NCI-H748 treated with DMSO at 0.1 percent for 48 hours (cell line): ENCODE measurements at places on chromosomes 6 and 20.

DNA sequence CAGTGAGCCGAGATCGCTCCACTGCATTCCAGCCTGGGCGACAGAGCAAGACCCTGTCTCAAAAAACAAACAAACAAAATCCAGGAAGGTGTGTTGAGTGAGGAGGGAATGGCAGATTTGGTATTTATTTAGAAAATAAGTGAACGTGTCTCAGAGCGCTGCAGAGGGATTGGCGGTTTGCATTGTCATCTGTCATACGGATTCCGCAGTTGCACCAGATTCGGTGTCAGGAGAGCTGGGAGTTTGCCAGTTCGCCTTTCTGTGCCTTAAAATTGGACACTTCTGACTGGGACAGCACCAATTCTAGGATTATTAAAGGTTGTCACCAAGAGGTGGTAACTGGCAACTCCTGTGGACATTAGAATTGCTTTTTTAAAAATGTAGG, 912 bp downstream of the SNRNP48 start:
- DNase-seq = no peak

GRCh38 chr6:167501831-167502385, 177.0 kb downstream of the TTLL2 start:
- DNase-seq = no peak

GRCh38 chr6:47044397-47044796, 2.3 kb upstream of the ADGRF1 start:
- no peak for DNase-seq

- DNase-seq = no peak
Observed at GRCh38 chr20:53984356-53985149, 85.8 kb downstream of the BCAS1 start.

GRCh38 chr6:17144016-17144415, 42.2 kb downstream of the STMND1 start:
- no peak for DNase-seq

DNA sequence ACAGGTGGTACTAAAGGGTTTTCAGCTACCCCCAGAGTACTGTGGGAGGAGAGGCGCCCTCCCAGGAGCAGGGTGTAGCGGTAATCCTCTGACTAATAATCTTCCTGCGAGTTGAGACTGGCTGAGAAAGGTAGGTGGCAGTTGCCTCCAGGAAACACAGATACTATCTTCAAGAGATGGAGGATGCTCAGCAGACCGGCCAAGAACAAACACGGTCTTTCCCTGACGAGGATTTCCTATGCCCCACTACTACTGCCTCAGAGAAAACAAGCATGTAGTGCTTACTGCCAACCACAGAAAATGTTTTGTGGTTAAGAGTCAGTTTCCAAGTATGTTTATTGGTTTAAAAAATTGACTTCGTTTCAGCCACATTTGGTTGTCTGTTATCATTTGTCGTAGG, 26.8 kb downstream of the C6orf89 start:
- no peak for DNase-seq

DNA sequence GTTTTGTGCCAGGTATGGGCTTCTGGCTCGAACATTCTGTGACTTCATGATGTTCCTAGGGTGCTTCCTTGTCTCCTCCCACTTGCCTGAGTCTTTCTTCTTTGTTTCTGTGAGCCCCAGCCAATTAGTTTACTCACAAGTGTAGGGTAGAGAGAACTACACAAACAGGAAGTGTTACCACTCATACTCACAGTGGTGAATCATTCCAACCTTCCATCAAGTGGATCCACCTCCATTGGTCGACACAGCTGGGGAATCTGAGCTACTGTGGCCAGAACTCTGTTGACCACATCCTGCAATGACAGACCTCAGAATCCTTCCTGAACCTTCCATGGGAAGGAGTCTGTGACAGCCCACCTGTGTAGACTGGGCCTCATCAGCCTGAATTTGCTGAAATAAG, 76.8 kb downstream of the UNC5CL start:
- no peak for DNase-seq

DNA sequence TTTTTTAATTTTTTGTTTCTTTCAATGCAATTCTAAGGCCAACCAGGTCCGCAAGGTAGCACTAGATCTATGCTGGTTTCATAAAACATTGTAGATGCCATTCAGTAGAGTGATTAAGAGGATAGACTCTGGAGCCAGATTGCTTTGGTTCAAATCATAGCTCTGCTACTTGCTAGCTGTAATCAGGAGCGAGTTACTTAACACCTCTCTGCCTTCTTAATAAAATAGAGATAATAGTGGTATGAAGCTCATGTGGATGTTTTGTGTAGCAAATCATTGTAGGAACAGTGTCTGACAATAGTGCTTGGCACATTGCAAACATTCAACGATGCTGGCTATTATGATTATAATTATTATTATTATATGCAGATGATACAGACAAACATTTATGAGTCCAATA, 164.9 kb downstream of the LAMA2 start:
- no peak for DNase-seq
